ENCODE measurements at places on chromosomes 2 and 18. TPM values are rescaled to one million over a fixed set of nuclear protein-coding genes. Genes with fewer than 3 reads are reported as not detected.

The KLF7 gene
- total RNA-seq = 35.8 TPM

The FBXO41 gene
- 25.7 TPM for total RNA-seq

The KCNF1 gene
- not detected for total RNA-seq

The PUS10 gene
- 7.0 TPM for total RNA-seq

The SYT4 gene
- not detected for total RNA-seq

The G6PC2 gene
- not detected for total RNA-seq

The MC5R gene
- total RNA-seq = not detected

The RESP18 gene
- not detected for total RNA-seq

The BOLL gene
- total RNA-seq = not detected

The SOWAHC gene
- total RNA-seq = not detected

The NT5DC4 gene
- 2.1 TPM for total RNA-seq

The GALNT3 gene
- 14.4 TPM for total RNA-seq

The UCN gene
- 1.2 TPM for total RNA-seq

The ZNF396 gene
- 2.2 TPM for total RNA-seq

The CHRND gene
- not detected for total RNA-seq

The AMER3 gene
- not detected for total RNA-seq

The ASPRV1 gene
- total RNA-seq = 0.56 TPM

The ALPP gene
- not detected for total RNA-seq

The HOXD13 gene
- total RNA-seq = not detected

The CLEC4F gene
- not detected for total RNA-seq

The SCLY gene
- total RNA-seq = 24.1 TPM

The PKP4 gene
- total RNA-seq = 6.5 TPM

The C1GALT1C1L gene
- not detected for total RNA-seq

The PLA2R1 gene
- total RNA-seq = not detected

The SPDYA gene
- total RNA-seq = 2.1 TPM

The KCNG2 gene
- not detected for total RNA-seq

The ZNF385B gene
- not detected for total RNA-seq

The DSG2 gene
- not detected for total RNA-seq

The ANKRD30B gene
- not detected for total RNA-seq

The DSC3 gene
- total RNA-seq = not detected

The ANKRD12 gene
- 121 TPM for total RNA-seq

Data from activated B cell treated with CpG ODN at 0.5 μM for 24 hours (primary cell).